ENCODE measurements at places on chromosomes 2 and 18.

DNA sequence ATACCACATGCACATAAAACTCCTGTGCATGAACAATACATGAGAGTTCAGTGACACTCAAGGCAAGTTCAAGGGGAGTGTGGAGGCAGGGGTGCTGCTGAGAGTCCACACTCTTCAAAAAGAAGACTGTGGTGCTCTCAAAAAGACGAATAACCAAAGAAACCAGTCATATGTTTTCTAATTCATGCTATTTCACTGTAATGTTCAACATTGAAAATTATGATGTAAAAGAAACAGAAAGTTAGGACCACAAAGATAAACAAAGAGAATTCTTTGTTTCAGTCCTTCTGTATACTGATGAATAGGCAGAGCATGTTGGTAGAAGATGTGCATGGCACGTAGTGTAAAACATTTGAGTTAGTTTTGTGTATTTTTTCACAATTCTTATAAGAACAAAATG, 864.2 kb upstream of the LRATD1 start:
- no peak for DNase-seq

- no peak for DNase-seq
These were observed 186.2 kb upstream of the GCFC2 start for GRCh38 chr2:75896779-75897366.

DNA sequence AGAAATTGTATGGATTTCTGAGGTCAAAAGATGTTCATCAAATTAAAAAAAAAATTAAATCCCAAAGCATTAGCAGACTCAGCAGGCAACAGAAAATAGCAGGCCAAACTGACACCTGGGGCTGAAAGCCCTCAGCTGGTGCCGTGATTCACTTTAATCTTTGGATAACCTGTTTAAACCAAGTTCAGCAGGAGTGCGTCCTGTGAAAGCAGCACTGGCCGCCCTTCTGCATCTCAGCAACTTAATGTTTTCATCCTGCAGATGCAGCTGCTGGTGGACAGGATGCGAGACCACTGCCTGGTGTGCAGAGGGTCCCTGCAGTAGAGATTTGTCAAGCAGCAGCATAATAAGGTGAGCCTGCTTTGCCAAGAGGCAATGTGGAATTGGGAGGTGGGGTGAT, 41.2 kb downstream of the CCDC68 start:
- no peak for DNase-seq

GRCh38 chr2:224410946-224411561, 9.1 kb upstream of the FAM124B start:
- DNase-seq = no peak

DNA sequence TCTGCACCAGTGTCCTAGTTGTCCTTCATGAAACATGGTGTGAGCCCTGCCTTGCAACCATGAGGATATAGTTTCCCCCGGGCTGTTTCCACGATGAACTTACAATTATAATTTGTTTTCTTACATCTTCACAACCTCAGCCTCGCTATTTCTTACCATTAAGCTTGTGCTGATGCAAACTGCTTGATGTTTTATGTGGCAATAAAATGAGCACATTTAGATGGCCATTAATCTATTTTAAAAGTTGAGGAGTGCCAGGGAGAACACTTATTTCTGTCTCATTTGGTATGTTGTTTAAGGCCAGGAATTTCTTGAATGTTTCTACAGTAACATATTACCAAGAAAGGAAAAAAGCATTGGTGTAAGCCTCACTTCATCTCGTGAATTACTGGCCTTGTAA, 214.5 kb upstream of the SLC8A1 start:
- no peak for DNase-seq

Data from CD4-positive, alpha-beta T cell (primary cell).